ENCODE measurements at places on chromosomes 1 and 21.

GRCh38 chr1:194279975-194280374 lies 1093.6 kb upstream of the B3GALT2 start:
- no peak for DNase-seq

GRCh38 chr1:160163615-160164014 lies 12.2 kb downstream of the ATP1A4 start:
- no peak for DNase-seq

- DNase-seq, result no peak
Measured at GRCh38 chr1:100528871-100529270, 9.1 kb upstream of the GPR88 start.

DNA sequence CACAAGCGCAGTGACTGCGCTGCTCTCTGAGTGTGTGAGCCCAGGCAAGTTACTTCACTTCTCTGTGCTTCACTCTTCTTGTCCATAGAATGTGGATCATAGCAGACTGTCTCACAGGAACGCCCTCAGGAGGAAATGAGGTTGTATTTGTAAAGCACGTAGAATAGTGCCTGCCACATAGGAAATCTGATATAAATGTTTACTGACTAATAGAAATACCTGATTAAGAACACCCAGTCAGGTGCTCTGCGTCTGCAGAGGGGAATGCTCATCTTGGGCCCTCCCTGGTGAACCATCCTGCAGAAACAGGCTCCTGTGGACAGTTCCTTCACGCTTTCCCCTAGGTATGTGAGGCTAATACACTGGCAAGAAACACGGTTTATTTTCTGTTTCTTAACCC lies 100.3 kb downstream of the BEND5 start:
- no peak for DNase-seq

GRCh38 chr1:40810927-40811326 lies 27.3 kb downstream of the KCNQ4 start:
- no peak for DNase-seq

DNA sequence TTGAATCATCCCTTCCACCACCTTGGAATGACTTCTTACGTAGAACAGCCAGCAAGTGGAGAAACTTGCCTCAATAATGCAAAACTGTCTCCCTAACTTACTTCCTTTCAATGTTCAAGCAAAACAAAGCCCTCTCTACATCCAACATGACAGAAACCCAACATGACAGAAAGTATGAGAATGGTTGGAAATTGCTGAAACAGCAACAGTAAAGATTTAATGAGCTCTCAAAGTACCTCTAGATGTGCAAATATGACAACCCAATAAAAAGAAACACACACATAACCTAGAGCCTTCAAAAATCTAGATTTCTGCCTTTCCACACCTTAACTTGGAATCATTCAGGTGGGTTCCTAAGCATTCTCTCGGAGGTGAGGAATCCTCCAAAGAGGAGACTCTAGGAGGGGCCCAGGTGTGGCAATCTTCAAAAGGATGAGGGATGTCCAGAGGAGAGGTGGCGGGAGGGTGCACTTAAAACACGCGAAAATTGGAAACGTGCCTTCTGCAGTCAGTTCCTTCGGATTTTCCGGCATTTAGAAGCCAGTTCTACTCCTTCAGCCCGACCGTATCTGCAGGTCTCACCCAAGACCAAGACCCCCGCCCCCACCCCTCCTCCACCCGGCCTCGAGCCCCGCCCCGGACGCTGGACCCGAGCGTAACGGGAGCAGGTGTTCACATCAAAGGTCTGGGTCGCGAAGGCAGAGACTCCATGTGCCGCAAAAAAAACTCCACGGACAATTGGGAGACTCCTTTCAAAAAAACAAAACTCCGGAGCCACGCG lies 996 bp upstream of the MGST3 start:
- DNase-seq, result no peak

DNA sequence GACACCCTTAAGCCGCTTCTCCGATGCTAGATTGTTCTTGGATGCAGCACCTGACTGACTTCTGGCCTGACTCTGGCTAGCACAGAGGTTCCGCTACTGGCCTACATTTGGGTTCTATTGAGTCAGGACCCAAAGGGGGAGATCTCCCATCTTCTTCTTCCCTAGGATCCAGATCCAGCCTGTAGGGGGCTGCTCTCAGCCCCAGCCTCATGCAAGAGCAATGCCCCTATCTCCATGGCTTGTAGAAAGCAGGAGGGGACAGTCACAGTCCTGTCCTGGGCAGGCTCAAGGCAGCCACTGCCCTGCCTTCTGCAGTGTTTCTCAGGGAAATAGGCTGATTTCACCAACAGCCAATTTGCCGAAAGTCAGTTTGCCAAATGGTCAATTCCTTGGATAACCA lies 6.3 kb upstream of the ADAR start:
- DNase-seq, result no peak

DNA sequence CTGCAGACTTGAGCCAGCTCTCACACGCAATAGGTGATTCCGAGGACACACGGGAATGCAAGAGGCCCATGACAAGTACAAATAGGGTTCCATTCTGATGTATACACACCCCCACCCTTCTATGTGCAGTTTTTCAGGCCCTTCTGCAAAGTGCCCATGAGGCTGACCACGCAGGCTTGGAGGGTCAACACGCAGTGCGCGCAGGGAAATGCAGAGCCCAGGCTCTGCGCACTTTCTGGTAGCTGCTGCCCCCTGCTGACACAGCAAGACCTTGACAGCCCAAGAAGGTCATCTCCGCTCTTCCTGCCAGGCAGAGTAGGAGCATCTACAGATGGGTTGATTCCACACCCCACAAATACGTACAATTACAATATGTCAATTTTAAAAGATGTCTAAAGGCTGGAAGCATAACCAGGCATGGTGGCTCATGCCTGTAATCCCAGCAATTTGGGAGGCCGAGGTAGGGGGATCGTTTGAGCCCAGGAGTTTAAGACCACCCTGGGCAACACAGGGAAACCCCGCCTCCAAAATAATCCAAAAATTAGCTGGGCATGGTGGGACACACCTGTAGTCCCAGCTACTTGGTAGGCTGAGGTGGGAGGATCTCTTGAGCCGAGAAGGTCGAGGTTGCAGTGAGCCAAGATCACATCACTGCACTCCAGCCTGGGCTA lies 18.5 kb downstream of the SH3BP5L start:
- DNase-seq, result no peak

- no peak for DNase-seq
Measured at GRCh38 chr1:228882771-228883450, 147.6 kb downstream of the RHOU start.

GRCh38 chr1:87706779-87707228 lies 378.1 kb downstream of the LMO4 start:
- DNase-seq, result no peak

DNA sequence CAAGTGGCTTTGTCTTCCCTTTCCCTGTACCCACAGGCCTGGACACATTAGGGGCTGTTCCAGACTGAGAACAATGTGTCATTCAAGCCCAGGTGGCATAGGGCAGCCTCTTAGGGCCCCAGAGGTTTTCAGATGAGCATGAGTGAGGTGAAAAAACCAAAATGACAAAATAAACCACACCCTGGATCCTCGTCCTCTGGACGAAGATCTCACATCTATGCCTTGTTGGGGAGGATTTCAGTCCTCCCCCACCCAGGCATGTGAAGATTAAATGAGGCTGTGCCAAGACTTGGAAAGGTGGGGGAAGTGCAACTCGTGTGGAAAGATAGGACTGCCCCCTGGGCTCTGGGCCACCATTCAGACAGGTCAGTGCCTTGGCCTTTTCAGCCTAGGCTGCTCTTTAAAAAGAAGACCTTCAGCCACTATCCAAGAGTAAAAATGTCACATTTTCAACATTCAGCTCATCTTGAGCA lies 32.8 kb upstream of the IL19 start:
- DNase-seq, result no peak

DNA sequence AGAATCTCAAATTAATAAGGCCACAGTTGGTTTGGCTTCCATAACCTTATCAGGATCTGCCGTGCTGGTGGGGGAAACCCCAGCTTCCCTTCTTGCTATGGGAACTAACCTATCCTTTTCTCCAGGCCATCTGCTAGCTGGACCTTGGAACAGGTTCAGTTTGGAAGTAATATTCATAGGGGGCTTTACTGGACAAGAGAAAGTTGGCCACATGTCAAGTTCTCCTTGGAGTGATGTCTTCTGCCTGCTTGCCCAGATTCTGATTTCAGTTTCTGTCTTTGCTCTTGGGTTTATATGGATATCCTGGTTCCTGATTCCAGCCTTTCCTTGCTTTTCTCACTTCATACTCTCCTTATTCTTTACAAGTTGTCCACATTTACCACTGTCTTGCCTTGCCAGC lies 279.6 kb downstream of the ASTN1 start:
- DNase-seq, result no peak

- DNase-seq, result no peak
Measured at GRCh38 chr1:151526735-151527525, 13.2 kb upstream of the TUFT1 start.

DNA sequence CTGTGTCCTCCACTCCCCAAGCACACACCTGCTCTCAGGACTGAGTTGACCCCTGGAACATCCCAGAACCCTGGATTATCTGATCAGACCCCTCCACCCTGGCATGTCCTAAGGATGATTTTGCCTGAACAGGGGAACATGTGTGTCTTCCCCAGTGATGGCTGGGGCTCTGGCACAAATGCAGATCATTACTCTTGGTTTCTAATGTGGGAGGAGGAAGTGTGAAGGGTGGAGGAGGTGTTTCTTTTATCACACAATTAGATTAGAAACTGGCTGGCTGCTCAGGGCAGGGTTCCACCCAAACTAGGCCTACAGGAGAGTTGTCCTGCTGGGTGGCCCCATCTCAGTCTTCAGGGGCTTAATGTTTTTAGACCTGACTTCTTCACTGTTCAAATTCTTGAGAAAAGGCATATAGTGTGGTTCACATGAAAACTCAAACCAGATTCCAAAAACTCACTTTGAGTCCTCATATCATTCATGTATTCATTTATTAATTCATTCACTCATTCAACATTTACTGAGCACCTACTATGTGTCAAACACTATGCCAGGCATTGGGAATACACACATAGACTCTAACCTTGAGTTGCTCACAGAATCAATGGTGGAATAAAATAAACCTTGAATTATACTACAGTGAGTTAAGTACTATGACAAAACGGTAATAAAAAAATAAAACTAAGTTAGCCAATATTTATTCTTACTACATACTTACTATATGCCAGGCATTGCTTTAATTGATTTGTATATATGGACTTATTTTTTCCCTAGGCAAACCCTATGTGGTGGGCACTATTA lies 221.8 kb upstream of the JUN start:
- no peak for DNase-seq

DNA sequence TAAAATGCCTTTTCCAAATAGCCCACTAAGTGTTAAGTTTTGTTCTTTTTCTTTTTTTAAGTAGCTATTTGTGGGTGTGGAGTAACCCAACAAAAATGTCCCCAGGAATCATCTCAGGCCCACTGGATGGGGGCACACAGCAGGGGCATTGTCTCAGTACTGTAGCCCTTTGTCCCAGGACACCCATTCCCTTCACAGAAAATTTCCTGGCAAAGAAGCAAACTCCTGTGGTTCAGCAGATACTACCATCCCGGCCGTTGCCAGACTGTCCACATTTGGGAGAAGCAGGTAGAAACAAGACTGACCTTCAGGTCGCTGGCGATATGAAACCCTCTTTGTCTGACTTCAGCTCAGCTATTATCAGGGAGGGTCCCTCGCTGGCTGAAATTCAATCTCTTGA lies 23.7 kb upstream of the SRRM1 start:
- no peak for DNase-seq

- DNase-seq, result no peak
Measured at GRCh38 chr1:31669786-31670592, 25.3 kb upstream of the PEF1 start.

DNA sequence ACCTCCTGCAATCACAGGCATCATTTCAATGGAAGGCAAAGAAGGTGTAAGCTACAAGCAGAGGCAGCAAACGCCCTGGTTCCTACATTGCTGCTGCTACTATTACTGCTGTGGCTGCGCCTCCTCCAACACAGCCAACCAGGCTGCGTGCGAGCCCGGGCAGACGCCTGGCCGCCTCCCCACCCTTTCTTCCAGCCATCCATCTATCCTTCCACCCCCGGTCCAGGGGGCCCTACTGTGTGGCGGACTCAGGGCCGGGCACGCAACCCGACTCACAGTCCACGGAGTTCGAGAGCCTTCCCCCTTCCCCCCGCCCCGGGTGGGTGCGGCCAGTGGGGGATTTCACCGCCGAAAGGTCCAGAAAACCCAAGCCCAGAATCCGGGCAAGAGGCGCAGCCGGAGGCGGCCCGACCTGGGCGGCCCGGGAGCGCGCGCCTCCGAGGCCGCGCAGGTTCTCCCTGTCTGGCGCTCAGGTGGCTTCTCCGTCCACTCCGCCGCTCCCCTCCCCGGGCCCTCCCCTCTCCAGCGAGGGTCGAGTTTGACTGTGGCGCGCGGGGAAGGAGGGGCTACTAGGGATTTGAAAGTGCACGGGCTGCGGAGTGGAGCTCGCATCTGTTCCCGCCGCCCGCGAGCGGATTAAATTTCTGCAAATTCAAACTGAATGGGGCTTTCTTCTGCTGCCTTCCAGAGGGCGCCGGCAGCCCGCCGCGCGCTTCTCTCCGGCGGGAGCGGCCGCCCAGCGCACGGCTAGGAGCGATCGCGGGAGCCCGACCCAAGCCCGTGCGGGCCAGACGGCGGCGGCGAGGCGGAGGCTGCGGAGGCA lies at the start of gene HUNK:
TSS of gene HUNK (plus strand) at position 569 of the 823 bp plus-strand sequence. CDS start 655 bp downstream, outside the sequence.
- no peak for DNase-seq

DNA sequence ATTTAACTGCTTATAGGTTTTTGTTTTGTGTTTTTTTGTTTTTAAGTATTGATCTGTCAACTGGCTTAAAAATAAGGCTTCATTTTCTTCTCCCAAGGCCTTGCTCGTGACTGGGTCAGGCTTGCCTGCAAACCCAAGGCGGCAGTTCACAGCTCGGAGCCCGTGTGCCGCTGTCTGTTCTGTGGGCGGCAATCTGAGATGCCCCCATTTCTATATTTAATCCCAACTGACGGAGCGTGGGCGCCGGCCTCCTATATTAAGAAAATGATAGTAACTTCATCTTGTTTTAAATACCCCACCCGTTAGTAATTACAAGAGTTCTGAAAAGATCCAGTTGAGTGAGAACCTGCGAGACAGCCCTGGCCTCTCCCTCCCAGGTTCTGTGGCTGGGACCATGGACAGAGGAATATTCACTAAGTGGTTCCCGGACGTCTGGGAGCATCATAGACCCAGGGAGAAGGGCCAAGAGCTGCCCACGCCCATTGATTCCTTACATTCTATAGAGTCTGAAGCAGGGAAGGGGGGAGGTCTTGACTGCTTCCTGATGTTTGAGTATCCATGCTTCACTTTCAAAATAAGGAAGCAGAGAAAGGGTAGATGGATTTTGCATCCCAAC lies 42.6 kb upstream of the GPR153 start:
- no peak for DNase-seq

DNA sequence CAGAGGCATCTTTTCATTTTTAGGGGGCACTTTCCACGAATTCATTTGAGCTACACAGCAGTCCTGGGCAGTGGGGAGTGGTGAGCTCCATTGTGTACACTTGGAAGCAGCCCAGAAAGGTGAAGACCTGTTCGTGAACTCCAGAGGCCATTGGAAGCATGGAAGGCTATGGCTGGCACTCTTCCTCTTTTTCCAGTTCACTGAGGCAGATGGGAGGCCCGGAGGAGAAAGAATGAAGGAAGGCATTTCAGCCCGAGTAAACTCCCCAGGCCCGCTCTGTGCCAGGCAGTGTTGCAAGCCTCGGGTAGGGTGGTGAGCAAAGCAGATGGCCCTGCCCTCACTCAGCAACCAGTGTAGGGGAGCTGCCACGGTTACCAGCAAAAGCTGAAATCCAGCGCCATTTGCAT lies 673 bp upstream of the DHCR24 start:
- DNase-seq, result no peak

GRCh38 chr1:213176341-213176740 lies 125.3 kb downstream of the RPS6KC1 start:
- no peak for DNase-seq

GRCh38 chr1:196993916-196994315 lies 16.6 kb downstream of the CFHR5 start:
- DNase-seq, result no peak

GRCh38 chr1:116347696-116348095 lies 25.3 kb upstream of the ATP1A1 start:
- no peak for DNase-seq

All from T-helper 22 cell (primary cell).